Fibroblast of skin of abdomen (primary cell): ENCODE measurements at places on chromosomes 7 and 10.

DNA sequence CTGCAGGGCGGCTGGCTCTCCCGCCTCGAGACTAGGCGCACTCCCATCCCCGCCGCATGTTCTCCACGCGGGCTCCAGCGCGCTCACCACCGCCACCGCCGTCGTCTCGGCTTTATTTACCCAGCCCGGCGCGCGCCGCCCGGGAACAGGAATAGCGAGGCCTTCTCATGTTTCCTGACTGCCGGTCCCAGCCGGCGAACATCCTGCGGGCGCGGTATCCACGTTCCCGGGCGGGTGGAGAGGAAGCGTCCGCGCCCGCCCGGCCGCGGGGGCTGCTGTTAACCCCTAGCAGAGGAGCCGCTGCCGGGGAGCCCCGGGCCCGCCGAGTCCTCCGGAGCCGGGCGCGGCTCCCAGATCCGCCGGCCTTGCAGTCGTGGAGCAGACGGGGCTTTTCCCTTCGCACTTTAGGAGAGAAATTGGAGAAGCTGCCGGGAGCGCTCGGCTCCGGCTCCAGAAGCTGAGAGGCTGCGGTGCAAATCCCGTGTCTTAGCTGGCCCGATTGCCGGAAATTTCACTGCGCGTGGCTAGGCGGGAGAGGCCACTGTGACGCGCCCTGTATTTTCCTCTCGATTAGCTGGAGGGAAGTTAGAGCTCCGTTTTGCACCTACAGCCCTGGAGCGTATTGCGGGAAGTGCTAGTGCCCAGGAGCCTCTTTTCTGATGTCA, at the start of gene MKX:
TSS of gene MKX (minus strand) at position 88 of the 665 bp plus-strand sequence. CDS start 2,404 bp downstream, outside the sequence.
- DNase-seq: peak; percentile 75

DNA sequence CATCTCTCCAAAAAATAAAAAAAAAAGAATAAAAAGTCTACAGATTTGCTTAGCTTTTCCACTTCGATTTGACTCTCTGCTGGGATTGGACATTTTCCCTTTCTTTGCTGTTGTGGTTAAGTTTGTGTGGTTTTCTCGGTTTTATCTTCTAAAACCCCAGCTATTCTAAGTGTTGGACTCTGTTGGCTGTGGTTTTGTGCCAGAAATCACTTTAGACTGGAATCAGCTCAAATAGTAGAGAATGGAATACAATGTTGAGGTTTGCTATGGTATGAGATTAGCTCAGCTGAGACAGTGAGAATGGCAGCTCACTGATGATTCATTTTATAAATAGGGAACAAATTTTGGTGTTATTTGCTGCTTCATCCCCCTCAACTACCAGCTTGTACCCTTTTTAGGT, 116.0 kb downstream of the BUB3 start:
- DNase-seq: peak; percentile 87

DNA sequence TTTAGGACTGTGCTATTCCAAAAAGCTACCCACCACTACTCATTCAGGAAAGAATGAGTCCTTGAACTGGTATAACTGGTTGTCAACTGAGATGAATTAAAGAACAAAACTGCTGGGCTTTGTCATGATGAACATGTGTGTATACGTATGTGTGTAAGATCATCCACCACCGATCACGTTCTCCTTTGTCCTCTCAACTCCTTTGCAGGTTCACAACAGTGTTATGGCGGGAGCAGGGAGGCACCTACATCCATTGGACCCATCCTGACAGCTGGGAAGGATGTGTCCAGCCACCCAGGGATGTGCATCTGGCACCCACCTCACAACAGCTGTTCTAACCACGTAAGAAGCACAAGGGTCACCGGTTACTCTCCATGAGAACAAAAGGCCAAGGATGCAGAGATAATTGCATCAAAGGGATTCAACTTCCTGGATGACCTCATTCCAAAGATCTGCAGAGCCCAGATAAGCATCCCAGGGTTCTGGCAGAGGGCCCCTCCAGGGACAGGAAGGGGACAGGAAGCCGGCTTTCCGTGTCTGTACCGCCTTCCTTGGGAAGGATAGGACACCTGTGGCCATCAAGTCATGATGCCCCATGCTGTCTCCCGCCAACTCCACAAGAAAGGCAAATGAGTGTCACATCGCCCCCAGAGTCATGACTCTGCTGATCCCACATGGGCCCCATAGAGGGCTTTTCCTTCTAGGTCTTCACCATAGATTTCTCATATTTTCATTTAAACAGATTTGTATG, 66.1 kb downstream of the STEAP1B start:
- DNase-seq: no peak

- peak; percentile 62 for DNase-seq
These were observed 29.3 kb downstream of the SLC39A12 start for GRCh38 chr10:17980846-17981565.

DNA sequence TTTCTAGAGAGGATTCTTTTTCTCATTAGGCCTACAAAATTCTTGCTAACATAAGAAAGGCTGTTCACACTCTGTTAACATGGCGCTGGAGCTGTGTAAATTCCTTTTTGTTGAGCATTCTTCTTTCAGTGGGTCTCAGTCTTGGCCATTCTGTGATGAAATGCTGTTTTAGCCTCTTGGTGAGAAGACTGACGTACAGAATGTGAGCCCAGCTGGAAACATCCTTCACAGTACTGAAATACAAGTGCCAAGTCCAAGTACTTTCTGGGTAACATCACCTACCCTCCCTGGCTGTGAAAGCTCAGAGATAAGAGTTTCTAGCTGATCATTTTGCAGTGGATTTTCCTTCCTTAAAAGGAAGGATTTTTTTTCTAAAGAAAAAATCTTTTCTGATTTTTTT, 231.8 kb downstream of the AHR start:
- DNase-seq: peak; percentile 75

GRCh38 chr7:54782829-54783228, 23.8 kb upstream of the SEC61G start:
- no peak for DNase-seq

- DNase-seq: no peak
These were observed 98.1 kb upstream of the STK17A start for GRCh38 chr7:43484678-43485395.

DNA sequence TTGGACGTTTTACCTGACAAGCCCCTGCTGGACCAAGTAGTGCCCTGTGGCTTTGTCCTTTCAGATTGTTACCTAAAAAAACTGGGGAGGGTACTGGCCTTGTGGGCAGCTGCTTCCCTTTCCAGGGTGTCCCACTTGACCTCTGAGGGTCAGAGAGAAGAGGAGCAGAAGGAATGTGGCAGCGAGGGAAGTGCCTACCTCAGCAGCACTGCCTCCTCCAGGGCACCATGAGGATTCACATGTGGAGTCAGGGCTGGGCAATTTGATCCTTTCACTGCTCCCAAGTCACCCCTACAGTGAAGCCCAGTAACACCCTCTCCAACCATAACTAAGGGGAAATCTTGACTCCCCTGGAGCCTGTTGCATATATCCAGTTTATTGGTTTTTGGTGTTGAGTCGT, 64.6 kb downstream of the ITGB1 start:
- DNase-seq: no peak

- peak; percentile 14 for DNase-seq
These were observed 8.4 kb upstream of the RBM28 start for GRCh38 chr7:128352153-128352537.

DNA sequence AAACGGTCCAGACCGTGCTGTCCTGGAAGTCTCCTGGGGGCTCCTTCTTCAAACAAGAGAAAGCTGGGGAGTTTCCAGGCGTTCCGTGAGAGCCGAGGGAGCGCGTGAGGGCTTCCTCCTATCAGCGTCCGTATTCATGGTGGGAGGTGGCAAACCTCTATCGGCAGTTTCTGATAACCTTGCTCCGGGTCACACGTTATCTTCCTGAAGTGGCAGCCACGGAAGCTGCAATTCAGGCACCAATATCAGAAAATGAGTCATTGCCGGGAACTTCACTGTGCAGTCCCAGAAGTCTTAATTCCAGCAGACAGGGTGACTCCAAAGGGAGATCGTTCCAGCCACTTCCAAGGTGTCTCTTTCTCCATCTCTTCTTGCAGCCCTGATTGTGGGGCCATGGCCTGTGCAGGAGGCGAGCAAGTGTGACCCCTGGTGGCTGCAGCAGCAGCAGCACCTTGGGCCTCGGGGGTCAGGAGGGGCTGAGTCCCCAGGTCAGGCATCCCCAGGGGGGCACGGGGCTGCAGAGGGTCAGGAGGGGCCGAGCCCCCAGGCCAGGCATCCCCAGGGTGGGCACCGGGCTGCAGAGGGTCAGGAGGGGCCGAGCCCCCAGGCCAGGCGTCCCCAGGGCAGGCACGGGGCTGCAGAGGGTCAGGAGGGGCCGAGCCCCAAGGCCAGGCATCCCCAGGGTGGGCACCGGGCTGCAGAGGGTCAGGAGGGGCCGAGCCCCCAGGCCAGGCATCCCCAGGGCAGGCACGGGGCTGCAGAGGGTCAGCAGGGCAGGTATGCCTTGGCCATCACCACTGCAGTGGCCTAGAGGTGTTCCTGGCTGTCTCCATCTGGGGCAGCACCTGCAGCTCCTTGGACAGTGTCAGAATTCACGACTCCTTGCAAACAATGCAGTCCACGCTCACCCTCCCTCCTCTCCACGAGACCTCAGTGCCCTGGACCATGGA, 538.7 kb downstream of the DNAJB6 start:
- no peak for DNase-seq

GRCh38 chr10:71618598-71618997, 101.0 kb downstream of the C10orf105 start:
- DNase-seq: no peak
